ENCODE measurements at places on chromosomes 1 and 21.

DNA sequence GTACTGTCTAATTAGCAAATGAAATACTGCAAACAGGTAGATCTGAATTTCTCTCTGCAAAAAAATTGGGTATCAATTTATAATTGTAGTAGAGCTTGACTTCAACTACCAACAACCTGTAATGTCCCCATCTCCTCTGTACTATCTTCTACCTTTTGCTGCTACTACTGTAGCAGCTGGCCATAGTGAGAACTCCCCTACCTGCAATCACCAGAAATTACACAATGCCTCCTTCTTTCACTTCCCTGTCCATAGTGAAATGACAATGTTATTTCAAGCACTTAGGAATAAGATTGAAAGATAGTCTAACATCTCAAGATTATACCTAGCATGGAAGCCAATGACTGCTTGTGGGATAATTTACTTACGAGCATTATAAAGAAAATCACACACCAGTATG is 100.4 kb downstream of the ACBD6 start:
- DNase-seq = no peak

DNA sequence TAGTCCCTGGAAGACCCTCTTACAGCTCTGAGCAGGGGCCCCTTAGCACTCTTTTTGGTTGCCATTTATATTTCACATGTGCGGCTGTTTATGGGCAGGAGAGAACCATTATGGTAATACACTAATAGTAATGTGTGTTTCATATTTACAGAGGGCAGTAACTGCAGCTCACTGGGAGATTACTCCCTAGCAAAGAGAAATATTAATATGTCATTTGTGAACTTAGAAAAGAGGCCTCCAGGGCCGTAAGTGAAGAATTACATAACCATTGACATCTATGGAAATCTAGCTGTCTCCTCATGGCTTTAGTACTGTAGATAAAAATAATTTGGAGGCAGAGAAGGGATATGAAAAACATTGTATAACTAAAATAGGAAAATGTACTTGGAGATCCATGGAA is 23.4 kb upstream of the RGS16 start:
- no peak for DNase-seq

- DNase-seq = peak; percentile 5
These were observed at the start of gene BRINP2 for GRCh38 chr1:177170756-177171535. TSS of gene BRINP2 (plus strand) at chr1:177170958. CDS start at chr1:177229877, 58,919 bp downstream.

GRCh38 chr1:229205854-229206253 is 65.1 kb upstream of the RAB4A start:
- DNase-seq = no peak

- peak; percentile 76 for DNase-seq
These were observed 128.0 kb downstream of the SETD4 start for GRCh38 chr21:35932232-35932911.

DNA sequence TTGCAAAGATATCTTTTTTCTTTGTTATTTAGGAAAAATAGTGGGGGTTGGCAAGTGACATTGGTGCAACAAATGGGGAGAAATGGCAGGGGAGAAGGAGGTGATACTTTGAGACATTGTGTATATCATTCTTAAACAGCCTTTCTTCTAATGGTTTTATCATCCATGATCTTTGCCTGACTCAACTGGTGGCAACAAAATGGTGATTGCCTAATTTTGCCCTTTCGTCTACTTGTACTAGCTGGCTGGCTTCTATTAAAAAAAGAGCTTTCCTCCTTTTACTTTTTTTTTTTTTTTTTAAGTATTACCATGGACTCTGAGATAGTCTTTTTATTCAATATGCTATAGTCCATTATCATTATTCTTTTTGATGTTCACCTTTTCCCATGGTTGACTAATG is 27.7 kb downstream of the DESI2 start:
- peak; percentile 17 for DNase-seq

DNA sequence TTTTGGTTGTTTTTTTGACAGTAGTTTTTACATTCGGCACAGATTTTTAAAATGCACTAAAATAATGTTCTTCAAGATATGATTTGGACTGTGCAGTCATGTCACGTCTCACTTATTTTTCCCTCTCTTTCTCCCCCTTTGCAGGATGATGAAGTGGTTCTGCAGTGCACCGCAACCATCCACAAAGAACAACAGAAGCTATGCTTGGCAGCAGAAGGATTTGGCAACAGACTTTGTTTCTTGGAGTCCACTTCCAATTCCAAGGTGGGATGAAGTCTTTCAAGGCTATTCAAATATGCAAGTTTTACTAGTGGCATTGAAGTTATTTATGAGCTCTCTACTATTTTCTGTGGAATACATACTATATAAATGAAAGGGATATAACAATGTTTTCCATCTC is 228.4 kb downstream of the RYR2 start:
- DNase-seq = no peak

DNA sequence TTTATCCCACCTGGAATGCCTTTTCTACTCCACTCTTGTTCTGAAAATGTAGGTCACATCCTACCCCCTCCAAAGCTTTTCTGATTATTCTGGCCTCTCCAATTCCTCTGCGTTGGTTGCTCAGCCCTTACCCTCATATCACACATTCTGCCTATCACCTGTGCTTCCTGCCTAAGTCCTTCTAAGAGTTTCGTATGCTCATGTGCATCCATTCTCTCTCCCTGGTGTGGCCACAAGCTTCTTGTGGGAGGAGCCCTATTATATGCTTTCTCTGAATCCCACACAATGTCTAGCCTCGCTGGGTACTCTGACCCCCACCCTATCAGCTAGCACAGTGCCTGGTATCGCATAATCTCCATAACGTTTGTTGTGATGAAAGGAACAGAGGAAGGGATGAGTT is 54.2 kb downstream of the CD58 start:
- no peak for DNase-seq

- no peak for DNase-seq
These were observed 6.0 kb downstream of the TNN start for GRCh38 chr1:175073633-175074032.

DNA sequence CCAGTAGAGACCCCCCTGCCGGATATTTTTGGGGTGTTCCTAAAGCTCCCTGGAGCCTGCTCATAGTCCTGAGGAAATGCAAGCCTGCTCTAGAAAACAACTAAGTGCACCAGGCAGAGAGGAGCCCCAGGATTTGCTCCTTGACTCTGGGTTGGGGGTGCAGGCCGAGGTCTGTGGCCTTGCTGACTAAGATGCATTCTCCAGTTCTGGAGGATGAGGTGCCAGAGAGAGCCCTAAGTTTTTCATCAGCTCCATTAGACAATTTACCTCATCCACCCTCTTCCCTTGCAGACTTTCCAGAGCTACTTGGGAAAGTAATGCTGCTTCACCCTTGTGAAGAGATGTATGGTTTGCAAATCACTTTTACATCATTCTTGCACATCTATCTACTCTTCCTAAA is 9.1 kb downstream of the TUFT1 start:
- no peak for DNase-seq

GRCh38 chr1:64572222-64572900 is 102.4 kb downstream of the CACHD1 start:
- no peak for DNase-seq

DNA sequence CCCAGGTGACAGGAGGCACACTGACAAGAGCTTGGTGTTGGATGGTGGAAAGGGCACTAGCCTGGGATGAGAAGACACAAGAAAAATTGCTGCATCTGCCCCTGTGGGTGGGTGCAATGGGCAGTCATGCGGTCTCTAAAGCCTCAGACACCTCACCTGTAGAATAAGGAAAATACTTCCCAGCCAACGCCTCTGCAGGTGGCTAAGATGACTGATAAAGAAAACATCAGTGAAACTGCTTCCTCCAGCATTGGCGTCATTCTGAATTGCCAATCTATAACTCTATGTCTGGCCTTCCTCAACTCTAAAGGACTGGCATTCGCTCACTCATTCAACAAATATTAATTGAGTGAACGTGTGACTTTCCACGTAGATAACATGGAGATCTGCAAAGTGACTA is 100.4 kb upstream of the F3 start:
- no peak for DNase-seq

GRCh38 chr1:10450156-10450814 is 454 bp downstream of the CORT start:
- DNase-seq = no peak

- DNase-seq = peak; percentile 10
These were observed 104.9 kb downstream of the PTGS2 start for GRCh38 chr1:186575348-186575747.

- no peak for DNase-seq
These were observed 7.4 kb downstream of the USP48 start for GRCh38 chr1:21775550-21775914.

- DNase-seq = peak; percentile 83
These were observed 552 bp upstream of the GPR157 start for GRCh38 chr1:9129266-9130041.

- DNase-seq = no peak
These were observed 43.6 kb downstream of the LRRC7 start for GRCh38 chr1:69611316-69611715.

GRCh38 chr1:219433496-219434131 is 179.3 kb downstream of the ZC3H11B start:
- DNase-seq = no peak

- no peak for DNase-seq
These were observed 1.4 kb downstream of the RCAN3 start for GRCh38 chr1:24503870-24504523.
